ENCODE measurements at places on chromosomes 13 and 19.

DNA sequence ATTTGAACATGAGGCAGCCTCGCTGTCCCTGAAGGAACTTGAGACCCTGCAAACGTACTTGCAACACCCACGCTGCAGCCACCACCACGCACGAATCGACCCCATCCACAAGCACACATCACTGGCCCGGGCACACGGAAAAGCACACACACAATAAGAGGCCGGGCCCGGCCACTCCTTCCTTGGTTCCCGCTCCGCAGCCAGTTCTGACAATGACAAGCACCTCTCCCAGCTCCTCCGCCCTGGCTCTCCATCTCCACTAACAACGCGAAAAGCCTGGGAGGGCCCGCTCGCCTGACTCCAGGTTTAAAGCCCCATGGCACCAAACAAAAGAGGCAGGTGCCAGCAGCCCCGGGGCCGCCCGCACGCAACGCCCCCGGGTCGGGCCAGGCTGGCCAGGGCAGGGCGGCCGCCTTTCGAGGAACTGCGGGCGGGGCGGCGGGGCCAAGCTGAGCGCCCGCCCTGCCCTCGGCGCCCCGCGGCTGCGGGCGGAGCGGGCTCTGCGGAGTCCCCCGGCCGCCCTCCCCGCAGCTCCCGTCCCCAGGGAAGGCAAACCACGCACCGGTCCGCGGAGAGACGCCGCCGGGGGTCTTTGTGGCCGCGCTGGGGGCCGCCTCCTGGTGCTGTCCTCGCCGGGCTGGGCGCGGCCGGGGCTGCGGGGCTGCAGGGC is 495 bp downstream of the DCLK1 start:
- peaks cover 6% of the 10 kb centered on the region for H3K4me1 ChIP-seq
- no peak overlapping the region for H3K4me3 ChIP-seq
- H3K27me3 ChIP-seq = peaks cover 23% of the 10 kb centered on the region
- no peak for DNase-seq

DNA sequence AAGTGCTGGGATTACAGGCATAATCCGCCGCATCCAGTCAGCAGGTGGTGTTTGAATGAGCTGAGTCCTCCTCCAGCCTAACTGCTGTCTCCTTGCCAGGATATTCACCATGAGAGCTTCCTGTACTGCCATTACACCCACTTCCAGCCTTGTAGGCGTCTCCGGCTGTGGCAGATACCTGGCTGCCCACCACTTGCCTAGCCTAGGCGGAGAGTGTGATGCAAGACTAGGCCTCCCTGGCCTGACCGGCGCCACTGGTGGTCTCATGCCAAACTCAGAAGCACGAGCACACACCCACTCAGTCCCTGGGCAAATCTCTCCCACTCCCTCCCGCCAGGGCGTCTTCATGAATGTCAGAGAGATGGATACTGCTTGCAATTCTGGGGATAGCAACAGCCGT is 16.6 kb downstream of the IL12RB1 start:
- no peaks in the 10 kb centered on the region for H3K36me3 ChIP-seq
- H3K27me3 ChIP-seq = no peaks in the 10 kb centered on the region
- H3K4me1 ChIP-seq = no peaks in the 10 kb centered on the region

- H3K36me3 ChIP-seq = no peaks in the 10 kb centered on the region
- no peak for DNase-seq
- no peaks in the 10 kb centered on the region for H3K27me3 ChIP-seq
- H3K27ac ChIP-seq = no peak overlapping the region
These were observed 37.3 kb downstream of the ENOX1 start for GRCh38 chr13:43749503-43749902.

- no peak overlapping the region for H3K4me3 ChIP-seq
- peaks cover 33% of the 10 kb centered on the region for H3K27me3 ChIP-seq
- no peak overlapping the region for H3K27ac ChIP-seq
- no peaks in the 10 kb centered on the region for H3K36me3 ChIP-seq
- no peak for DNase-seq
These were observed 4.2 kb upstream of the TNFSF11 start for GRCh38 chr13:42569576-42570344.

Measured in endothelial cell of umbilical vein (primary cell).